NCI-H187 (cell line): ENCODE measurements at places on chromosomes 5 and 9.
A peak's percentile ranks its signal among the peaks of the same experiment; 100 is the strongest.

DNA sequence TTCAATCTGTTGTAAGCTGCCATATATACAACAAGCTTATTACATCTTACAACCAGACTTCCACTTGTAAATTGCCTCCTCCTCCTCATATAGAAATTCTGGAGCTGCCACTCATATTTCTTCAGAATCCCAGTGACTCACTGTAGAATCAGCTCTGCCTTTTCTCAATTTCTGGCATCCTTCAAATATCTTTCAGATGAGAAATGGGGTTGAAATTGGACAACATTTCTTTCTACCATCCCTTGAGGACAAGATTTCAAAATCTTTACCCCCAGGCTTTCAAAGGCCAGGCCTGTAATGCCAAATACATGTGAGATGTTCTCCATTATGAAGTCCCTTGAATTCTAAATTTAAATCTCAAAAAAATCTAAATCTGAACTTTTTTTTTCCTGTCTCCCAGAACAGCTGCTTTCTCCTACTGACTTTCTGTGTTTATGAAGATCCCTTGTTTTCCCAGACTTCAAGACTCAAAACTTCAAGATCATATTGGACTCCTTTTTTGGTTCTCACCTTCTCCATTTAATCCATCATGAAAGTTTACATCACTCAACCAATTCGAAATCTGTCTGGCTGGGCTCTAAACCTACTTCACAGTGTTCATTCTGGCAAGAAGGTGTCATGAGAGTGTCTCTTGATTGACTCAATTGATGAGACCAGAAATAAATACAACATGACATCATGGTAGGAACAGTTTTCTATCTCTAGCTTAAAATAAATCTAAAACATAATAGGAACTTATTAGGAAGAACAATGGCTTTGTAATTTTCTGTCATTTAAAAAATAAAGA, 109.8 kb downstream of the HMHB1 start:
- no peak for DNase-seq

- DNase-seq: no peak
Observed at GRCh38 chr5:153458268-153458667, 32.2 kb upstream of the GRIA1 start.

- DNase-seq: no peak
Observed at GRCh38 chr5:32791536-32792243, 80.6 kb downstream of the NPR3 start.

DNA sequence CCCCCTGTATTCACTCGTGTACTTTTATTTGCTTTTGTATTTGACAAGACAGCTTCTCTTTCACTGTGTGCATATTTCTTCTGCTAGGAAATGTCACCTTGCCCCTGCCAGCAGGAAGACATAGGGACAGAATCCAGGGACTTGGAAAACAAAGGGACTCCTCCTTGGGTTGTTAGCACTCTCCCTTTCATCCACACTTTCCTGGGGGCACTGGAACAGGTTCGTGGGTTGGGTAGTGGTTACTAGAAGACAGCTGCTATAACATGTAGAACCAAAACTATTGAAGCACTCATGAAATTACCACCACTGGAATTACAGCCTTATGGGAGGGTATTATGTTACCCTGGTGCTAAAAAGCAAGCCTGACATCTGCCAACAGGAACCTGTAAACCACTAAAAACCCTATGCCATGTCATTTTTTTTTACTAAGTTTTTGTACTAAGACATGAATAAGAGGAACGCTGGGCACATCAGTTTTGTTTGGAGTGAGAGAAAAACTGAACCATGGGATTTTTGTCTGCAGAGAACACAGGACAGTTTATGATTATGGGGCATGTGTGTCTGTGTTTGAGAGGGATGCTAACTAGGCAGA, 4.7 kb upstream of the CCL28 start:
- no peak for DNase-seq

GRCh38 chr5:177431317-177432142, 5.1 kb downstream of the GRK6 start:
- DNase-seq: no peak

- DNase-seq: no peak
Observed at GRCh38 chr5:150948539-150948938, 43.8 kb upstream of the ZNF300 start.

- no peak for DNase-seq
Observed at GRCh38 chr5:54659700-54660131, 142.2 kb downstream of the SNX18 start.

DNA sequence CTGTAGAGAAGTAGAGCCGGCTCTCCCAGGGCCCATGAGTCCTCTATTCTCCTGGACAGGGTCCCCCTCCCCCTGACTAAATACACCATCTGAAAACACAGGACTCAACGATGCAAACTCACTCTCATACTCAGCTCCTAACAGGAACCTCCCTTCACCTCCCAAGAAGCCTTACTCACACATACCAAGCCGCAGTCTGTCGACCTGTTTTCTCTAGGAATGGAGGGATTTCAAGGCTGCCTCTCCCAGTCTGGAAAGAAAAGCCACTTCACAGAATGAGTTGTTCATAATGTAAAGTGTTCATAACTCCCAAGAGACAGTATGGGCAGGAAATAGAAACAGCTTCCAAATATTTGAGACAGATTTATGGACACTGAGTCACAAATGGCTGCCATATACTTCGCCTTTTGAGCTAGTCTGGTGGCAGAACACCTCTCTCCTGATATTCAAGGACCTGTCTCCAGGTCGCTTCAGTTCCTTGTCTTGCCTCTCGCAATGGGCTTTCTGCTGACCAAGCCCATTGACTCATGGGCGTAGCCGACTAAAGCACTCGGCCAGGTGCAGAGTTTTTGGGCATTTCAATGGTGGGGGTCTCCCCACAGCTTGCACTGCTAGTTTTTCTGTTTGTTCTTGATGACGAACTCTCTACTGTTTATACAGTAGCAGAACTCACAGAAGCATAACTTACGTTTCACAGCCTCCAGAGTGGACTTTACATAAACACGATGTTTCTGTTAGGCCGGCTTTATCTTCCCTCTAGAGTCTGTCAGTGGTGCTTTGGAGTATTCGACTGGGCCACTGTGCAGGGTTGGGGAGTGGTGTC, 25.0 kb upstream of the IL17B start:
- DNase-seq: peak; percentile 20

- no peak for DNase-seq
Observed at GRCh38 chr9:136201609-136202453, 3.1 kb downstream of the LHX3 start.

DNA sequence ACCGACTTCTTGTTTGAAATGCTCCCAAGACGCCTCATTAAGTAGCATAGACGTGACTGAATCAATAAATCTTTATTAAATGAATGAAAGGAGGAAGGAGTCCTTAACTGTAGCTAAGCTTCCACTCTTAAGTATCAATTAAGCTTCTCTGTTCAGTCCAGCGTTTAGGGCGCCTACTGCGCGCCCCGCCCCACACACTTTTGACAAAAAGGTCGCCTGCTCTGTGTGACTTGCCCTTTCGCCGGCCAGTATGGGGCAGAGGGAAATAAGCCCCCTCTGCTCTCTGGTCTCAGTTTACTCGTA, 662 bp upstream of the DOLPP1 start:
- no peak for DNase-seq

DNA sequence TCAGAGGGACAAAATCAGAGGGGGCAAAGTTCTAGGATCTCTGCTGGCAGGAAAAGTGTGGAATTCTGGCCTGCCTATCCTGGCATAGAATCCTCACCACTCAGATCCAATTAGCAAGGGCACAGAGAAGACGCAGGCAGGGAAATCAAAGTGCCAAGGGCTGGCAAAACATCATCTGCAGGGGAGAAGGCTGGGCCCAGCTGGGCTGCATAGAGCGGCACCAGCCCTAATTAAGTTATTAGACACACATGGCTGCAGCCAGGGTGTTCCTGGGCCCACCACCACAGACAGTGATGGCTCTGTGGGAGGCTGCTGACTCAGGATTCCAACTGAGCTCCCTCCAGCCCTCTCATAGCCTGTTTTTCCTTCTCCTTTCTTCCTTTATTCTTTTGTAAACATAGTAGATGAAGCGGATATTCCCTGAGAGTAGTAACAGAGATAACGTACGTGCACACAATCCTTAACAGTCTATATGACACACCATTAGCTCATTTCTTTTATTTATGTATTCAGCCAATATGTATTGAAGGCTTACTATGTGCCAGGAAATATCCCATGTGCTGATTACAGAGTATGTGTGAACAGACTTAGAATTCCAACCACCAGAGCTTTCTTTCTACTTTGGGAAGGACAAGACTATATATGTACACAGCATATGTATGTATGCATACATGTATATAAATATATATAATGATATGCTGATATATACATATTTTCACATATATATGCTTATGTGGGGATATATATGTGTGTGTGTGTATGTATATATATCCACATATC, 236.1 kb downstream of the ASTN2 start:
- no peak for DNase-seq

DNA sequence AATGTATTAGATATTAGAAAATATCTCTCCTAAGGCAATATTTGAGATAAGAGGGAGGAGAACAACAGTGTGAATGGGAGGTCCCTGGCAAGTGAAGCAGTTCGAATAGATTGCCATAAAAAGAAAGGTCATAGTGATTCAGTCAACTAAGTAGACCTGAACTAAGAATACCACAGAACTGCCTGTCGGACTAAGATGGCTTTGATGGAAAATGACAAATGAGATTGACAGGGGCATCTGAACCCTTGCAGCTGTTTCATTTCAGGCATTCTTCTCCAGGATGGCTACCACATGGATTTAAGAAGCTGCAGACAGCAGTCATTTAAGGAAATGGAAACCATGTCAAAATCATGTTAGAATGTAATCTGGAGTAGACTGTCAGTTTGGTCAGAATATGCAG, 308.4 kb upstream of the MEF2C start:
- no peak for DNase-seq

- no peak for DNase-seq
Observed at GRCh38 chr9:29873579-29873978, 2300.3 kb upstream of the C9orf72 start.

- no peak for DNase-seq
Observed at GRCh38 chr9:137085920-137086530, 760 bp upstream of the MAN1B1 start.

- DNase-seq: no peak
Observed at GRCh38 chr5:96743805-96744204, 63.9 kb downstream of the ERAP1 start.

DNA sequence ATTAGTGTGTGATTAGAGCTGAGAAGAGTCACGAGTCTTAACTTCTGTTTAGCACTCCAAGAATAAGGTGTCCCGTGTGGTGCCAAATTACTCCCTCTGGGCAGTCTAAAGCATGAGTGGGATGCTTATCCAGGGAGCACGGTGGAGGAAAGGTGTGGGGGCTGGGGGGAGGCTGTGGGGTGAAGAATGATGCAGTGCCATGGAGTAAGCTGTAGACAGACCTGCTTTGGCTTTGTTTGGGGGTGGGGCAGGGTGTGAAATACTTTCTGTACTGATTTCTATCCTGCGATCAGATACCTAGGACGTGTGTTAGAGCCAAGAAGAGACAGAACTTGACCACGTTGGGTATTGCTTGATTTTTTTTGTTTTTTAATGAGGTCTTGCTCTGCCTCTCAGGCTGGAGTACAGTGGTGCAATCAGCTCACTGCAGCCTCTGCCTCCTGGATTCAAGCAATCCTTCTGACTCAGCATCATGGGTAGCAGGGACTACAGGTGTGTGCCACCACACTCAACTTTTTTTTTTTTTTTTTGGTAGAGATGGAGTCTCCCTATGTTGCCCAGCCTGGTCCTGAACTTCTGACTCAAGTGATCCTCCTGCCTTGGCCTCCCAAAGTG, 232.8 kb downstream of the MAN2A1 start:
- DNase-seq: no peak

DNA sequence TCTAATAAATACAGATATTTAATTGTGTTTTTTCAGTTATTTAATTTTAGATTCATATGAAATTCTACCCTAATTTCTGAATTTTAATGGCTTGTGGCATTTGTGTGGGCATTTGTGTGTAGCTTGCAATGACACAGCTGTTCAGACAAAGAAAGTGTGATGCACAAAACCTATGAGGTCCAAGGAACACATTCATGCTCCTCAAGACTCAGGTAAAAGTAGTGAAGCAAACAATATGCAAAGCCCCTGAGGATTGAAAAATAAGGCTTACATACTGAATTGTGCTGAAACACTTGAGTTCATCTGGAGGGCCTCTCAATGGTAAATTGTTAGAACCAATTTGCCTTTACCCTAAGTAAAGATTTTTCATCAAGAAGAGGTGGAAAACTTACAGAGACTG, 28.1 kb downstream of the IL7R start:
- no peak for DNase-seq

DNA sequence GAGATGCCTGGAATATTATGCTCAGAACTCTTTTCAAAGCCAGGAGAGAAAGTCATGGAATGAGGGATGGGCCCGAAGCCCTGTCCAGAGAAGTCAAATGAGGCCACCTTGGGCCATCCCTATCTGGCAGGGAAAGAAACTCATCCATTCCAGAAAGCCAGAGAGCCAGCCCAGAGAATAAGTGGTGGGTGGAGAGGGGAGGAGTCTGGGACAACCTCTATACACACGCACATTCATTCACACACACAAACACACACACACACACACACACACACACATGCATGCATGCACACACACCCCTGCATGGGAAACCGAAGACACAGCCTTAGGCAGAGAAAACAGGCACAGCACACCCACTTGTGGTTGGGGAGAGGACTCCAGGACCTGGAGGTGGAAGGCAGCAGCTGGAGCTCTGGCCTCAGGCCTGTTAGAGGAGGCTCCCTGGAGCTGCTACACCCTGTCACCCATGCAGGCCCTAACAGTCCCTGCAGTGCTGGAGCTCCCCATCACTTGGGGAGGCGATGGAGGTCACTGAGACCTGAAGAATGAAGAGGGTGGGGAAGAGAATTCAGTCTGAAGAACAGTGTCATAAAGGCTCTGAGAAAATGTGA, 38.0 kb downstream of the TGFBI start:
- no peak for DNase-seq

DNA sequence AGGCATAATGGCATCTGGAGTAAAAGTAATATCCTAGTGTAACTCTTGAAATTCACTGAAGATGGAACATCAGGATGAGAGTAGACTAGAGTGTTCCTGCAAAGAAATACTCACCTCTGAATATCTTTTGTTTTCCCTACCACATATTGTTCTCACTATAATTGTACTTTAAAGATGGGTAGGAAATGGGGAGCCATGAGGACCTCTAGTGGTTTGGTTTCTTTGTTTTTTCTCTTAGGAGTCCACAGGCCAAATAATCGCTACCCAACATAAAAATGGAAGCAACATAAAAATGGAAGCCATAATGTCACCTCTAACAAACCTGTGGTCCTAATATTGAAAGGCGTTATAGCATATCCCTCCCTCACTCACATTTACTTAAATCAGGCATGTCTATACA, 2375.8 kb downstream of the MAT2B start:
- DNase-seq: no peak

DNA sequence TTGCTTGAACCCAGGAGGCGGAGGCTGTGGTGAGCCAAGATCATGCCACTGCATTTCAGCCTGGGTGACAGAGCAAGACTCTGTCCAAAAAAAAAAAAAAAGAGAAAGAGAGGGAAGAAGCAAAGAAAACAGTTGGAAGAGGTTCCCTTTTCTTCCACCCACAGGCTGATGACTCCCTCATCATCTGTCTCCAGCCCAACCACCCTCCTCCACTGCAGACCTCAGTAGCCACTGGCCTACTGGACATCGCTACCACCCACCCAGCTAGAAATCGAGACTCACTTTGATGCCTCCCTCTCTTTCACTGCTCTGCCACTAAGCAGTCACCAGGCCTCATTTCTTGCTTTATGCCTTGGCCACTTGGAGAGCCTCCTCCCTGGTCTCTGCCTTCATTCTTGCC, 71.2 kb downstream of the NIPSNAP3B start:
- no peak for DNase-seq

- no peak for DNase-seq
Observed at GRCh38 chr5:51632793-51633192, 249.5 kb downstream of the ISL1 start.

GRCh38 chr5:95709967-95710650, 21.0 kb upstream of the RHOBTB3 start:
- DNase-seq: no peak
